ENCODE measurements at places on chromosomes 3 and 15. TPM values are rescaled to one million over a fixed set of nuclear protein-coding genes. Genes with fewer than 3 reads are reported as not detected.

Gene FGD5
- 6.4 TPM for total RNA-seq

DNA sequence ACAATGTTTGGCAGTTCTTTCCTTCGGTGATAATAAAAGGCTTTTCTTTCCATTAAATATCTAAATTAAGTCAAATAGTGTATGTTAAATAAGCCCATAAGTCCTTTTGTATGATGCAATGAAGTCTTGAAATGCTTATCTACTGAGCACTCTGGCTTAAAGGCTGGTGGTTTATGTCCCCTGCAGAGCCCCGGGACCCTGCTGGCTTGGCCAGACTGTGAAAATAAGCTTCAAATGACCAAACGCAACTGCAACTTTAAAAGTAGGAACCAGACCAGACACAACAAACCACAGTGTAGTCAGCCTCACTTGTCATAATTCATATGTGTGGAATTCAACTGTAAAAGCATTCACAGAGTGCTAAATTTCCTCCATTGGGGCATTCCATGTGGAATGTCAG is 72.5 kb downstream of the FOXP1 start:
- DNase-seq: no peak
- H3K4me3 ChIP-seq: no peak overlapping the region
- H3K36me3 ChIP-seq: no peaks in the 10 kb centered on the region
- H3K27ac ChIP-seq: no peak overlapping the region

DNA sequence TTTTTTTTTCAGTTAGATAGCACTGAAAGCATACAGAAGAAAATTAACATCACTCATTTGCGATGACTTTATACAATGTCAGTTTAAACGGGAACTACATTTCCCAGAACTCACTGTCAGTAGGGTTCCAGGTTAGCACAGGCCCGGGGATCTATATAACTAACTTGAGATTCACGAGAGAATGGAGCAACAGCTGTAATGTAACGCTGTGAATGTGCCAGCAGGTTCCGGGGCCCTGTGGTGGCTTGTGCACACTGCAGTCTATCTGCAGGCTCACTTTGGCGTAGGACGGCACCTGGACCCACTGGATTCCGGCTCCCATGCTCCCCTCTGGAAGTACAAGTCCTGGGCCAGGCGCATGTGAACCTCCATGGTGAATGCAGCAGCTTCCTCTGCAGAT is 19.4 kb downstream of the CCR1 start:
- H3K36me3 ChIP-seq: no peaks in the 10 kb centered on the region
- no peak for DNase-seq
- H3K27ac ChIP-seq: no peak overlapping the region
- no peaks in the 10 kb centered on the region for H3K27me3 ChIP-seq

DNA sequence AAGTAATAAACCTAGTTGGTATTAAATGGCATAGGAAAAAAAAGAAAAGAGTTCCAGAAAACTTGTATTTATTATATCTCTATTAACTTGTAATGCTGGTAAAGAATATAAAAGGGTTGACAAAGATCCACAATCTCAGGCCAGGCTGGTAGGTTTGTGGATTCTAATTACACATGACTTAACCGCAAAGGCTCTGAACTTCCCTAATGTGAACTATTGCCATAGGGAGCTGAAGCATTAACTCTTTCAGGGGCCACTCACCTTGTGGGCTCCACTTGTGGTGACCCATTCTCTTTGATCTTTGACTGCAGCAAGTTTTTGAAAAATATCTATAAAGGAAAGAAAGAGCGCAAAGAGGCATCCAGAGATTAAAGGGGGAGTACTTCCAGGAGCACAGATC is 58.5 kb downstream of the NEK10 start:
- no peaks in the 10 kb centered on the region for H3K27me3 ChIP-seq
- no peak overlapping the region for H3K4me3 ChIP-seq
- no peaks in the 10 kb centered on the region for H3K4me1 ChIP-seq
- H3K36me3 ChIP-seq: peaks cover under 1% of the 10 kb centered on the region

Measured in psoas muscle (tissue), 8 donors.